ENCODE measurements at places on chromosomes 1 and 21. TPM values are rescaled to one million over a fixed set of nuclear protein-coding genes. Genes with fewer than 3 reads are reported as not detected.

The EEIG2 gene
- 5.0 TPM for total RNA-seq

The PPIAL4G gene
- total RNA-seq, result not detected

The EPHA8 gene
- 0.62 TPM for total RNA-seq

The CD5L gene
- total RNA-seq, result not detected

Measured in lower leg skin (tissue), 4 donors.